ENCODE measurements at places on chromosomes 16 and 17.

- no peak for DNase-seq
Observed at GRCh38 chr17:42608305-42609181, 631 bp downstream of the RETREG3 start.

DNA sequence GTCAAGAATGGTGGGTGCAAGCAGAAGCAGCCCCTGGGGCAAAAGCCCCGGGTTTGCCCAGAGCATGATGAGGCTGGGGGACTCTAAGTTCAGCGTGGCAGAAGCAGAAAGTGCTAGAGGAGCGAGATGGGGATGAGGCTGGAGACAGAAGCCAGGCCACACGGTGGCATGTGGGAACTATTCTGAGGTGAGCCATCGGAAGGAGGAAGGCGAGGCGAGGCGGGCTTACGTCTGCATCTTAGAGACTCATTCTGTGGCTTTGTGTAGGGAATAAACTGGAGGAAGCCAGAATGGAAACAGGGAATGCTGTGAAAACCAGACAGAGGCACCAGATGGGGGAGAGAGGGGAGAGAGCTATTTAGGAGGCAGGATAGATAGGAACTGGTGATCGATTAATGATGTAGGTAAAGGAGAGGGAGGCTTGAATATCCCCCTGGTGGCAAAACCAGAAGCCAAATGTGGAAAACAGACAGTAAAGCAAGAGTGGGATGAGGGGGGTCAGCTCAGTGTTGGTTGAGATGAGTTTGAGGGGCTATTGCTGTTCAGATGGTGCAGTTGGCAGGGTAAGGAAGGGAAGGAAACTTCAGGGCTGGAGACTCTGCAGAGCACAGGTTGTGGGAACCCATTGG is 3.1 kb upstream of the TNFSF13 start:
- DNase-seq = no peak

- no peak for DNase-seq
Observed at GRCh38 chr16:89257757-89258465, 40.4 kb downstream of the ZNF778 start.

DNA sequence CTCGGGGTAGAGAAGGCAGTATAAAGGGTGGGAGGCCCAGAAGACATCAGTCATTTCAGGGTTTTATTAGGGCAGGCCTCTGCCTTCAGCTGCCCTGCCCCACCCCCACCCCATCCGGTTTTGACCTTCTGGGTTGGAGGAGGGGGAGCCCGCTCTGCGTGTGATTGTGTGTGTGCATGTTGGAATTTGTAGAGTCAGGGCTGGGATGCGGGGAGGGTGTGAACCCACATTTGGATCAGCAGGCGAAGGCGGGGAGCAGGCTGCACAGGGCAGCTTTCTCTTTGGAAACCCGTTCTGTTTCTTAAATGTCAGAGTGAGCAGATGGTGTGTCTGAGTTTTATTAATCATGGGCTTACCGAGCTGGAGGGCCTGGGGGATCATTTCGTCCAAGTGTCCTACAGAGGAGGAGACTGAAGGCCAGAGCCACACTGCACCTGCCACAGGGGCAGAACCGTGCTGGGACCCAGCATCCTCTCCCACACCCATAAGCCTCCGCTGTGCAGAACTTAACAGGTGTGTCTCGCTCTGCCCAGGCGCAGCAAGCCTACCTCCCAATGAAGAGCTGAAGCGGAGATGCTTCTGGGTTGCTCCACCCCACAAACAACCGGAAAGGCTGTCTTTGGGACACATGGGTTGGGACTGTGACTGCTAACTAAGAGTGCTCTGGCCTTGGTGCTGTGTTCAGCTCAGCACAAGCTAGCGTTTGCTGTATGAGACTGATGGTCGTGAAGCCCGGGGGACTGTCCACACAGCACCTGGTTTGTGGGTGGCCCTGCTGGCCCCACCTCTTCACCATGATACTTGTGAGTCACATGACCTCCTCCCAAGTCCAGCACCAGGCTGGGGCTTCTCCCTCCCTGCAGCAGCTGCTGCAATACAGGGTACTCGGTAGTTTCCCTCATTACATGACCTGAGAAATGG is 70.9 kb upstream of the GSE1 start:
- no peak for DNase-seq

- DNase-seq = no peak
Observed at GRCh38 chr17:9568004-9568403, 7.6 kb downstream of the STX8 start.

DNA sequence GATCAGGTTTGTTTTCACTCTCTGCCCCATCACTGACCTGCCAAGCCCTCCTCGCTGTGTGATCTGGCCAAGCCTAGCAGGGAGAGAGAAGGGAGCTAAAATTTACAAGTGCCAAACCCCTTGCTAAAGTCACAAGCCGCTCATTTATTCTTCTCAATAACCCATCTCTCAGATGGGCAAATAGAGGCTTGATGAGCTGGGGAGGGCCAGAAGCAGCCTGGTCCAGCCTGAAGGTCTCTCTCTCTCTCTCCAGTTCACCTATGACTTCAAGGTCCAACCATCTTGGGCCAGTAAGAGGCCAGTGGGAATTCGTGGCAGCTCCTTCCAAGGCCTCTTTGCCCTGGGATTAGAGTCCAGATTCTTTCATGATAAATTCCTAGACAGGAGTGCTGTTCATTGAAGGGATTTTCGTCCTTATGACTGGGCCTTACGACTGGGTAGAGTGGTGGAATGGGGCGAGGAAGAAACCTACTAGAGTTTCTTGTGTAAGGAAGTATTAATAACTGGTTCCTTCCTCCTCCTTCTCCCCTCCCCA is 3.4 kb downstream of the CA7 start:
- DNase-seq = no peak

DNA sequence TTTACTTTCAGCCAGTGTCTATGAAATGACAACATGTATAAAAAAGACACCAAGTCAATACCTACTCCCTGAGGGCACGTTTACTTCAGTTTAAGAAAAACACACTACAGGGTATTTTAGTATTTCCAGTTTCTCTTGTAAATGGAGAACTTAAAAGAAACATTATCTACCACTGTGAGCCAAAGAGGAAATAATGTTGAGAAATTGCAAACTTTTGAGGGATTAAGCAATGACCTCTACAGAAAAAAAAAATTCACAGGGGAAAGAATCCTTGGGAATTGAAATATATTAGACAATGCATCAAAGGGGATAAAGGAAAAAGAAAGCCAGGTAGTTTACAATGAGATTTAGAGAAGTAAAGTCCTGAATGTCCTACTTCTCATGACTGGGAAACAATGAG is 126.0 kb downstream of the KCNJ2 start:
- no peak for DNase-seq

GRCh38 chr17:78840780-78841611 is at the start of gene USP36:
USP36 (minus strand) TSS chr17:78840814; CDS start chr17:78836363, 4,451 bp downstream.
- peak; percentile 97 for DNase-seq

DNA sequence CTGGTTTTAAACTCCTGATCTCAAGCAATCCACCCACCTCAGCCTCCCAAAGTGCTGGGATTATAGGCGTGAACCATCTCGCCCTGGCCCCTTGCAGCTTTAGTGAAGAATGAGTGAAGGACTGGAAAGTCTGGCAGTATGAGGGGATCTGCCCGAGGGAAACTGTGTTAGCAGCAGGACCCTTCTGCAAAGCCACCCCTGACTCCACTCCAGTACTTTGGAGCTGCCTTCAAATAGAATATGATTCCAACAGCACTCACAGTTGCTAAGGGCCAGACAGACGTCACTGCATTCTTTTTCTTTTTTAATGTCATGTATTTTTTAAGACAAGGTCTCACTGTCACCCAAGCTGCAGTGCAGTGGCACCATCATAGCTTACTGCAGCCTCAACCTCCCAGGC is 52.3 kb downstream of the KPNA2 start:
- DNase-seq = no peak

DNA sequence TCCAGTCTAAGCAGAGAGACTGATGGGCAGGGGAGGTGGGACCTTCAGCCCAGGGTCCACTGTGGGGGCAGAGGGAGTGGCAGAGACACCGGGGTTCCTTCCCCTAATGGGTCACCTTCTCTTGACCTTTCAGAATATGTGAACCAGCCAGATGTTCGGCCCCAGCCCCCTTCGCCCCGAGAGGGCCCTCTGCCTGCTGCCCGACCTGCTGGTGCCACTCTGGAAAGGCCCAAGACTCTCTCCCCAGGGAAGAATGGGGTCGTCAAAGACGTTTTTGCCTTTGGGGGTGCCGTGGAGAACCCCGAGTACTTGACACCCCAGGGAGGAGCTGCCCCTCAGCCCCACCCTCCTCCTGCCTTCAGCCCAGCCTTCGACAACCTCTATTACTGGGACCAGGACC is 2.8 kb downstream of the MIEN1 start:
- DNase-seq = no peak

DNA sequence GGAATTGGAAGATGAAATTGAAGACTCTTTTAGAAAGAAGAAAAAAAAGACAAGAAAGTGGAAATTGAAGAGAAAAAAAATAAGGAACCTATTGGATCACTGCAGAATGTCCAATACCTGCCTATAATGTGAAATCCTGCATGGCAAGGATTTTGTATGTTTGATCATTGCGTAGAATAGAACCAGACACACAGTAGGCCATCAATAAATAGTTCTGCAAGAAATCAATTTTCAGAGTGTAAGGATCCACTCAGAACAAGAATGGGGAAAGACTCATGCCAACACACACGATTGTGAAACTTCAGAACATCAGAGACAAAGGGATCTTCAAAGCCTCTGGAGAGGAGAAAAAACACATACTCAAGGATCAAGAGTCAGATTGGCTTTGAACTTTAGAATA is 39.7 kb upstream of the DHX40 start:
- no peak for DNase-seq

- DNase-seq = no peak
Observed at GRCh38 chr16:16905850-16906249, 526.9 kb downstream of the NPIPA7 start.

DNA sequence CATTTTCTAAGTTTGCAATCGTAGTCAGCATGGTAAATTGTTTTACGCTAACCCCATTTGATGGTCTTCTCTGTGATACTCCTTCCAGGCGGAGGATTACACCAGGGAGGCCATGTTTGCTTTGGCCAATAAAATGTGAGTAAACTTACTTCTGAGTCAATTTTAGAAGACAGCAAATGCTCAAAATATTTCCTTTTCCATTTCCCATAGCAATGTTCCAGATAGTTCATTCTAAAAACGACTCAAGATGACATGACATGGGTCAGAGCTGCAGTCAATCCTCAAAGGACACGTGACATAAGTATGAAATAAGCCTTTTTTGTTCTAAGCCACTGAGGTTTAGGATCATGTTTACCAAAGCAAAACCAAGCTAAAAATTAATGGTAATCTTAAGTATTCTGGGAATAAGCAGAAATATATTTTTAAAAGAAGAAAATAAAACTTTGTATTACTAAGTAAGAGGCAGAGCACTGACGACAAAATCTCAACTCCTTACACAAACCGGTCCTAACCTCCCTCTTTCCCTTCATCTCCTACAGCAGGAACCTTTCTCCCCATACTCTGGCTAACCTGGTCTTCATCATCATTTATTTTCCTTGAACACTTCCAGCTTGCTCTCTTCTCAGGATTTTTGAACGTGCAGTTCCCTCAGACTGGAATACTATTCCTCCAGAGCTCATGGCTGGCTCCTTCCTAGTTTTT is 266.2 kb downstream of the CEP112 start:
- no peak for DNase-seq

GRCh38 chr17:49603238-49603637 is 27.6 kb downstream of the NXPH3 start:
- DNase-seq = no peak

DNA sequence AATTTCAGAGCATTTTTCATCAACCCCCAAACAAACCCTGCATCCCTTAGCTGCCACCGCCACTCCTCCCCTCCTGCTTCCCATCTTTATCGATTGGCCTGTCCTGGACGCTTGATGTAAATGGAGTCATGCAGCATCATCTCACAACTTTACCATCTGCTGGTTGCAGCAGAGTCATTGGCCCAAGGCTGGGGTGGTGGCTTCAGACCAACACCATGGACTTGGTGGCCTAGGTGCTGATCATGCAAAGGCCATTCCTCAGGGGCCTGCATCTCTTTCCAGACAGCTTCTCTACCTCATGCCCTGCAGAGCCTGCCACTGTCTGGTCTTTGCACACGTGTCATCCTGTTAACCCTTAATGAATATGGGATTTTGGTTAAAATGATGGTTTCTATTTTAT is 73.4 kb downstream of the MPRIP start:
- DNase-seq = no peak

GRCh38 chr16:72469932-72470331 is 298.0 kb upstream of the PMFBP1 start:
- no peak for DNase-seq

DNA sequence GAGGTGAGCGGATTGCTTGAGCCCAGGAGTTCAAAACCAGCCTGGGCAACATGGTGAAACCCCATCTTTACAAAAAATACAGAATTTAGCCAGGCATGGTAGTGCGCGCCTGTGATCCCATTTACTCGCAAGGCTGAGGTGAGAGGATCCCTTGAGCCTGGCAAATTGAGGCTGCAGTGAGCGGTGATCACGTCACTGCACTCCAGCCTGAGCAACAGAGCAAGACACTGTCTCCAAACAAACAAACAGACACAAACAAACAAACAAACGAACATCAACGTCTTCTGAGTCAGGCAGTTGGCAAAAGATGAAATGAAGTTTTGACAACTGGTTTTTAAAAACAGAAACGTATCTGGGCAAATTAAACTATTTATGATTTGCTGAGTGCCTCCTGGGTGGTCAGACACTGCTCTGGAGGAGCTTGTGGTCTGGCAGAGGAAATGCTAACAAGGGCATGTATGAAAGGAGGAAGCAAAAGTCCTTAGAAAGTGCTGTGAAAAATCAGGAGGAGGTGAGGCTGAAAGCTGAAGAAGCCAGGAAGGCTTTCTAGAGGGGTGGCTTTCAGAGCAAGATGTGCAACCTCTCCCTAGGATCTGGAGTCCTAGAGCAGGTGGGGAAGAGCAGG is 10.2 kb upstream of the KRT20 start:
- no peak for DNase-seq

- DNase-seq = no peak
Observed at GRCh38 chr16:8583732-8584131, 6.6 kb downstream of the TMEM114 start.

DNA sequence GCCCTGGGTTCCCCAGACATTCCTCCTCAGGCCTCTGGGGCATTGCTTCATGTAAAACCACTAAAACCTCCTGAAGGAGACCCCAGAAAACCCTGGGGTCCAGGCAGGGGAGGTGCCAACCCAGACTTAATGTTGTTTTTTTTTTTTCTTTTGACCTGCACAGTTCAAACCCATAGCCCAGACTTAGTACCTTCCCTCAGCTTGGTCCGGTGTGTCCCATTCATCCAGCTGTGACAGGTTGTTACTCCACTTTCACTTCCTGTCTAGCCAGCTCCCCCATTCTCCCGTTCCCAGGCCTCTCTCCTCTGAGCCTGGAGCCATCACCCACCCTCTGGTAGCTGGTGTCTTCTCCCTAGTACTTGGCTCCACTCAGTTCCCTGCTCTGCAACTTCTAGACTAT is 4.8 kb downstream of the CDR2L start:
- DNase-seq = no peak

DNA sequence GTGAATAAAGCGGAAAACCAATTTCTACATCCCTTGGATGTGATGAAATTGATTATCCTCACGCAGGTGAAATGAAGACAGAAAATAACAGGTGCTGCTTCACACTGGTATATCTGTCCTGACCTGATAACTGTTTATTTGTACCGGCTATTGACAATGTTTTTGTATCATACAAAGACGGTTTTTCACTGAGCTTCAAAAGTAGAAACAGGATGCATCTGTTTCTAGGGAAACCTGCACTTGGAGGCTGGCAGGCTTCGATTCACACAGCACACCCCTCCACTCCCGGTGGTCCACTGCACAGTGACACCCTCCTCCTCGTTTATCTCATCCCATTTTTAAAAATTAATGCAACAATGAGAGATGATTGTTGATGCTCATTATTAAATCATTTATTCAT is 104.5 kb downstream of the CPPED1 start:
- DNase-seq = no peak

Data from SW 1271 (cell line).